ENCODE measurements at places on chromosomes 1 and 21.

DNA sequence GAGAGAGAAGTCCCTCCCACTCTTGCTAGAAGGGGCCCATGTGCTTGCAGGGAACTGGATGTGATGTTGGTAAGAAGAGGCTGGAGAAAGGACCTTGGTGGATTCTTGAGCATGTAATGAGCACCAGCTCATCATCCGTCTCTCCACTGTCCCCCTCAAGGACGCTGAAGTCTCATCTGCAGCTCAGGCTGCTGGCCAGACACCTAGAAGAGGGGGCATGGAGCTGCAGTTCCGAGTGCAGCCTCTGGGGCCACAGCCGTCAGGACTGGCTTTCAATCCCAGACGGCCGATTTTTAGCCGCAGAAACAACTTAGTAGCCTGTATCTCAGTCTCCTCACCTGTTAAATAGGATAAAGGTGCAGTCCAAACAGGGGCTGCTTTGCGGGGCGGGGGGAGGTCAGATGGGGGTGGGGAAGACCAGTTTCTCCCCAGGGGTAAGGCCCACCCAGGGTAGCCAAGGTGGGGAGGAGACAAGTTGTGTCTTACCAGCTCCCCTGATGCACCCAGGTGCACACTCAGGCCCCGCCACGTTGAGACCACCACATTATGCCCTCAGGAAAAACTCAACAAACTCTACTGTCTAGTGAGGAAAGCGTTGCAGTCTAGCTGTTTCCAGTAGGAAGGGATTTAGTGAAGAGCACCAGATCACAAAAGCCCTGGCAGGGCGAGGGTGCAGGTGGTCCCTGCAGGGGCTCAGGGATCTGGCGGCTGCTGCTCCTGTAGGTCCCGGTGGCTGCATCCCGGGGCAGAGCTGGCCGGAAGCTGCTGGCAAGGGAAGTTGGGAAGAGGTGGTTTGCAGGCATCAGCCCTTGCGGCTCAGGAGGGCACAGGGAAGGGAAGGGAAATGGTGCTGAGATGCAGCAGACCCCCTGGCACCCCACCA, 29.5 kb downstream of the LDLRAP1 start:
- DNase-seq: no peak

GRCh38 chr1:111990878-111991718, 1.6 kb upstream of the KCND3 start:
- peak; percentile 26 for DNase-seq

DNA sequence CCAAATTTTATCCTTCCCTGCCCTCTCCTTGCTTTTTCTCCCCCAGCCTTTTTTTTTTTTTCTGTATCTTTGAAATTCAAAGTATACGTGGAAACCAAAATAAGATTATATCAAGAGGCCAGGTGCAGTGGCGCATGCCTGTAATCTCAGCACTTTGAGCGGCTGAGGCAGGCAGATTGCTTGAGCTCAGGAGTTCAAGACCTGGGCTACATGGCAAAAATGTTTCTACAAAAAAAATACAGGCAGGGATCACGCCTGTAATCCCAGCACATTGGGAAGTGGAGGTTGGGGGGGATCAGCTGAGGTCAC, 6.6 kb upstream of the PRCC start:
- no peak for DNase-seq

DNA sequence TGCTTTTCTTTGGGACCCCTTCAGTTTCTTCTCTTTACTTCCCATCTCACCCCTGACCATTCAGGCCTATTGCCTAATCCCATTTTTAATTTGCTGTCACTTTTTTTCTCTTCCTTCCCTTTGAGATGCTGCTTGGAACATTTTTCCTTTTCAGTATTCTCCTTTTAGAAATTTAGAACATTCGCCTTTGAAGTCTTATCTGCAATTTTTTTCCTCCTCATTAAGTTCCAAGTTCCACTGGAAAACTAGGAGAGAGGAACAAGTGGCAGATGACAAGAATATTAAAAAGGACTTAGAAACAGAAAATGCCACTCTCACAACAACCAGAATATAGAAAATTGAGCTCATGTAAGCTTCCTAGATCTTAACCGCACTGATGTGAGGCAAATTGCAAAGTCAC, 126.6 kb downstream of the PSMG1 start:
- no peak for DNase-seq

- DNase-seq: no peak
Observed at GRCh38 chr1:180153032-180153431, 1.6 kb upstream of the QSOX1 start.

DNA sequence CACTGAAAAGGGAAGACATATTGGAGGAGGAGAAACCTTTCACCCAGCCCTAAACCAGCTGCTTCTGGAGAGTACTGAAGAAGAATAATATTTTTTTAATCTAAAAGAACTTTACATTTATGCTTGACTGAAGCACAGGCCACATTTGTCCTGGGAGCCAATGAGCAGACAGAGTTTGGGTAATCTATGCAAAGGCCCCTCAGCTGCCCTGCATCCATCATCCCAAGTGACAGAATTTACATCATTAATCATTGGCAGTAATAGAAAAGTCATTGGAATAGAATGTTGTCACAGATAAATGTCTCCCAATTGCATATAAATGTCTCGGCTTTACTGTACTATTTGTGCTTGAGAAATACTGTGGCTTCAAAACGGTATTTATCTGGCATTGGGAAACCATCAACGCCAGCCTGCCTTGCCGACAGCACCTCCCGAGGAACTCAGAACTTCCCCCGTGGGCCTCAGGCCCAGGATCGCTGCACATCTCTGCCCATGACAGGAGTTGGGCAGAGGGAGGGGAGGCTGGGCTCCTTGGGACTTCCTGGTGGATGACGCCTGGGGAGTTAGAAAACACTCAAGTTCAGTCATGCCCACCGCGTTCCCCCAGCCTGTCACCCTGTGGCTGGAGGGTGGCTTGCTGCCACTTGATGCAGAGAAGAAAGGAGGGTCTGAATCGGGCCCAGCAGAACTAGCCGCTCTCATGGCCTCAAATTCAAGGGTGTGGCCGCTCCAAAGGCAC, 133.1 kb downstream of the CAMTA1 start:
- DNase-seq: no peak

DNA sequence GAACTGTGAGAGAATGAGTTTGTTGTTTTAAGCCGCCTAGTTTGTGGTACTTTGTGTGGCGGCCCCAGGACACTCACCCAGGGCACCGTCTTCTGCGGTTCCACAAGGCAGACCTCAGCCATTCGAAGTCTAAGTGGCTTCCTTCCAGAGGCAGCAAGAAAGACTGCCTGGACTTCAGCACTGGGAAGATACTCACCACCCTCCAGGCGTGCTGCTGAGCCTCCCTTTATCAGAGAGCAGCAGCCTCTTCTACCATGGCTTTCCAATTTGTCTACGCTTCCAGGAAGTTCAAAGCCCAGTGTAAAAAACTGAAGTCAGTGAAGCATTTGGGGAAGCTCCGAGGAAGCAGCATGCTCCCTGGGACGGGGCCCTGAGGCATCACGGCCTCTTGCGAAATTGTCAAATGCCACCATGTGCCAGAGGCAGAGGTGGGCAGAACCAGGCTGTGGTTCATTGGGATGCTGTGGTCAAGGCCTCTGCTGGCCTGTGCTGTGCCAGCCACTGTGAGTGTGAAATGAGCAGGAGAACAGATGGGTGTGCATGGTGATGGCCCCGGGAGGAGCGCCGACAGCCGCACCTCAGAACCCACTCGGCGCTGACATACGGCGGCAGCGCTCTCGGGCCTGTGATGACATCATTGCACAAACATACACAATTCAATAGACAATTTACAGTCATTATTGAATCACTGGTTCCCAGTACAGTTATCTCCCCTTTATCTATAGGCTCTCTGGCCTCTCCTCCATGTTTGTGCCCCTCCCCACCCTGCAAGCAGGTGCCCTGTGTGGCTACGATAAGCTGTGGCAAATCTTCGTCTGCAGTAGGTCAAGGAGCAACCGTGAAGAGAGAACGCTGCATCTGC, 110.4 kb downstream of the PDE9A start:
- DNase-seq: no peak

DNA sequence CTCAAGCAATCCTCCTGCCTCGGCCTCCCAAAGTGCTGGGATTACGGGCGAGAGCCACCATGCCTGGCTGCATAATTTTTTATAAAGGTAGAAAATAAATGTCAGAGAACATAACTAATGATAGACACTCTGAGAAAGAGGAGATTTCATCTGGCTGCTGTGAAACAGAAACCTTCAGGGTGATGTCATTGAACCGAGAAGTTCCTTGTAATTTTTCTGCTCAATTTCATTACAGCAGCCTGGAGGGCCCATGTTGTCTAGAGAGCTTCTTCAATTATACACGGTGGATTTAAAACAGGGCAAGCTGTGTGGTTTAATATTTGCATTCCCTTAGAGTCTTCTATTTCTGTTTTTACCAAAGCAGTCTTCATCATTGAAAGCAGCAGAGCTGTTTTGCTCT, 64.3 kb upstream of the MORC3 start:
- no peak for DNase-seq

DNA sequence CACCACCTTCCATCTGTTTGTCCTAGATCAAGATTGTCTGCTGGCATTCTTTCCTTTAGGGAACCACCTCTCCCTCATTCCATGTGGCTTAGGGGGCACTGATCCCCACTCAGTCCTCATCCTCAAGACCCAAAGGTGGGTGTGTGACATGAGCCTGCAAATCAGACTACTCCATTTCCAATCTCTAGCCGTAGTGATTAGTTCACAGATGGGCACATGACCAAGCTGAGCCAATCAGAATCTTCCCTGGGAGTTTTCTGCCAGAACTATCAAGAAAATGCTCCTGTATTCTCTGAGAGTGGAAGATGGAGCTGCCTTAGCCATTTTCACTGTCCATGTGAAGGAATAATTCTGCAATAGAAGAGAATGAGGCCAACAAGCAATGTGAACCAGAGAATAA, 19.3 kb upstream of the PTPRF start:
- DNase-seq: no peak

GRCh38 chr1:95093296-95093695, 20.5 kb upstream of the ALG14 start:
- DNase-seq: no peak

DNA sequence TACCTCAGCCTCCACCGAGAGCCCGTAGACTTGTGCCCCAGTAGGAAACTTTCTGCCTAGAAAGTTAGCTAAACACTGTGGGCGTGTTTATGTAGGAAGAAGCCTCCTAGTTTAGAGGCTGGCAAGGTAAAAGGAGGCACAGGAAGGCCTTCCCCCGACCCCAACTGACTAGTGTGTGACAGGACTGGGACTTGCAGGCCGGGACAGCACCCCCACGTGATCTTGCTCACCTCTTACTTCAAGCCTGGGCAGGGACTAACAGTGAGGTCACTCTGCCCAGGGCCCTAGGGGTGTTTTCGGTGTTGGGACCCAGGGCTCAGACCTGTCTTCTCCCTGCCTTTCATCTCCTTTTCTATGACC, 392 bp upstream of the TAGLN2 start:
- DNase-seq: no peak

DNA sequence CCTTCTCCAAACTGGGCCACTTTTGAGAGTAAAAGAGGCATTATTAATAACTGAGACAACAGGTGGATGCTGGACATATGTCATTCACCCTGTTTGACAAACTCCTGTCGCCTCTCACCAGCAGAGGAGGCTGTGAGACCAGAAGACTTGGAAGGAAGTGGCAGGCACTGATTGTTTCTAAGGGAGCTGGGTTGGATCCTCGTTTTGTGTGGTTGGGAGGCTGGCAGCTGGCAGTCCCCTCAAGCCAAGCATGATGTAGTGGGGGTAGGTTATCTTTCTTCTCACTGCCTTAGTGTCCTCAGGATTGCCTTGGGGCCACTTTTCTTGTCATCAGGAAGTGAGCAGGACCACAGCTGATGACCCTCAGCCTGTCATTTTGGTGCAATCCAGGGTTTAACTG, 86.5 kb upstream of the KCNJ15 start:
- peak; percentile 93 for DNase-seq

DNA sequence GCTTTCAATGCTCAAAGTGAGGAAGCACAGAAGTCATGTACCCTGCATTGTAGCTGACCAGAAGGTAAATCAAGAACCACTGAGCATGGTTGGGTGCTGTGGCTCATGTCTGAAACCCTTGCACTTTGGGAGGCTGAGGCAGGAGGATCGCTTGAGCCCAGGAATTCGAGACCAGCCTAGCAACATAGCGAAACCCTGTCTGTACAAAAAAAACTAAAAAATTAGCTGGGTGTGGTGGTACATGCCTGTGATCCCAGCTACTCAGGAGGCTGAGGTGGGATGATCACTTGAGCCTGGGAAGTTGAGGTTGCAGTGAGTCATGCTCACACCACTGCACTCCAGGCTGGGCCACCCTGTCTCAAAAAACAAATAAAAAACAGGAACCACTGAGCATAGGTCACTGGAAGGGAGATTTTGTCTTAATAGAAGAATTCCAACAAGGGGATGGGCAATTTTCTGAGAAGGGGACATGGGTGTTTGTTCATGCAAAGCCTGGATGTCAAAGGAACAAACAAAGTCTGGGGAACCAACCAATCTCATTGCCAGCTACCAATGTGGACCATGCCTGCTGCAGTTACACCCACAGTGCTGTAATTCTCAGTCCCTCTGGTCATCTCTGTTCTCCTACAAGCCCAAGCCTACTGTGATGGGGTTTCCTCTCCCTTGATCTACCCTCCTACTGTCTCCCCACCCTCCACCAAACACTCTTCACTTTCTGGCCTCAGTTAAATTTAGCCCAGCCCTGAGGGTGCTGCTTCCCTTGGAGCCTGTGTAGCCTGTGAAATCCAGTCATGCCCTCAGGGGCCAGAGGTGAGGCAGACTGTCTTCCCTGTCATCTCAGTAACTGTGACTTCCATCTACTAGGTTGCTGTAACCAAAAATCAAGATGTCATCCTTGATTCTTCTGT, 47.9 kb downstream of the ELF3 start:
- no peak for DNase-seq

GRCh38 chr1:42886046-42886739, 39.8 kb downstream of the ZNF691 start:
- no peak for DNase-seq

DNA sequence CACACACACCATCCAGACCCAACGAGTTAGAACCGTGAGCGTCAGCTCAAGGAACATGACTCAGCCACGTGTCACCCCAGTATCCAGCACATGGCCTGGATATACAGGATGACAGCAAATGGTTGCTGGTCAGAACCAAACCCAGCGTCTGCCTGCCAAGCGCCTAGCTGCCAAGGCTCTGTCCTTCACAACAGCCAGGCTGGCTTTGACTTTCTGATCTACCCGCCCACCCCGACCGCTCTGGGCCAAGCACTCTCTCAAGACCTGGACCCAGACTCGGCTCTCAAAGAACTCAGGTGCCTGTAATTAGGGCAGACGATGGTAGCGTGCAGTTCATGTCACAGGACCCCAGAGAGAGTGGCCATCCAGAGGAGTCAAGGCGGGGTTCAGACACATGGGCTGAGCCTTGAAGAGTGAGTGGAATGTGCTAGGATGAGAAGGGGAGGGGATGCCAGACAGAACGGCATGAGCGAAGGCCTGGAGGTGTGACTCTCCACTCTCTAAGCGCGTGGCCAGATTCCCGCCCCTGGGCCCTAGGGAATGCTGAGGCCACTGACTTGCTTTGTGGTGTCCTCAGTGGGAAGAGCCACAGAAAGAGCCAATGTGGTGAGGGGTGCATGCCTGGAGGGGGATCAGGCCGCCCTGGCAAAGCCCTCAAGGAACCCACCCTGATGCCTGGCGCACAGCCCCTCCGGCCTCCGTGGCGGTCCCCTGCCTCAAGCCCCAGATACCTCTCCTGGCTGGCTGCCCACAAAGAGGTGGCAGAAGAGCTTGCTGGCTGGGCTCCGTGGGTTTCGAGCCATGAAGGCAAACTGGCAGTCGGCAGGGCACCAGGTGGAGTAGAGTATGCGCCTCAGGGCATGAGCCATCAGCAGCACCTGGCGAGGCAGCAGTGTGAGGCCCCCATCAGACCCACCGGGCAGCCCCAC, 7.0 kb downstream of the SH2D5 start:
- peak; percentile 14 for DNase-seq

All from myocyte (in vitro differentiated cells).